ENCODE measurements at places on chromosomes 12 and 14.

GRCh38 chr14:74965486-74966153 is 10.2 kb upstream of the PGF start:
- no peak for DNase-seq

DNA sequence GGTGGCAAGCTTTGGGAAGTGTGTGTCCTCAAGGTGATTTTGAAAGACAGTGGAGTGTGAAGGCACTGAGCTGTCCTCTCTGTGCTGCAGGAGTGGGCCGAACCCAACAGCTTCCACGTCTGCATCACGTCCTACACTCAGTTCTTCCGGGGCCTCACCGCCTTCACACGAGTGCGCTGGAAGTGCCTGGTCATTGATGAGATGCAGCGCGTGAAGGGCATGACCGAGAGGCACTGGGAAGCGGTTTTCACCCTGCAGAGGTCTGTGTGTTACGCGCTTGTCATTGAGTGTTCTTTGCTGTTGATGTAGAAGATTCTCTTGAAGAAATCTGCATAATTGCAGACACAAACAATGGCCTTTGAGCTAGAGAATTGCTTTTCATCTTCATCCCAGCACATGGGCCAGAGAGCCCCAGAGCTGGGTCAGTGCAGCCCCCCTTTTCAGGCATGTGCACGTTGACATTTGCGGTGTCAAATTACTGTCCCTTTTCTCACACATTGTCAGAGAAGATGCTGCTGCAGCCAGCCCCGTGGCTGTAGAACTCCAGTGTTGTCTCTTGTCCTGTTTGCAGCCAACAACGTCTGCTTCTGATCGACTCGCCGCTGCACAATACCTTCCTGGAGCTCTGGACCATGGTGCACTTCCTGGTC is 63.3 kb downstream of the EP400 start:
- no peak for DNase-seq

DNA sequence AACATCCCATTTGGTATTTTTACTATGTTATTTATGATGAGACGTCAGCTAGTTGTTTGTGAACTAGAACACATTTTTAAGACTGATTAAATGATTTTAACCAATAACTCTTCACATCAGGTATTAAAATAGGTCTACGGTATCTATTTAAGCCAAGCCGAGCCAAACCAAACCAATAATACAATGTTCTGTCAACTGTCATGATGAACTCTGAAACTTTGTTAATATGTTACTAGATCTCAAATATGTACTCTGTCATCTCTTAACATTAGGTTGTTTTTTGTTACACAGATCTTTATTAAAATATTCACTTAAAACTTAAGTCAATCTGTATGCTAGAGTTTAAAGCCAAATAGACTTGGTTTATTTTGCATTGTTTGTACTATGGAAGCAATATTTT is 1.0 kb downstream of the ART4 start:
- DNase-seq = no peak

DNA sequence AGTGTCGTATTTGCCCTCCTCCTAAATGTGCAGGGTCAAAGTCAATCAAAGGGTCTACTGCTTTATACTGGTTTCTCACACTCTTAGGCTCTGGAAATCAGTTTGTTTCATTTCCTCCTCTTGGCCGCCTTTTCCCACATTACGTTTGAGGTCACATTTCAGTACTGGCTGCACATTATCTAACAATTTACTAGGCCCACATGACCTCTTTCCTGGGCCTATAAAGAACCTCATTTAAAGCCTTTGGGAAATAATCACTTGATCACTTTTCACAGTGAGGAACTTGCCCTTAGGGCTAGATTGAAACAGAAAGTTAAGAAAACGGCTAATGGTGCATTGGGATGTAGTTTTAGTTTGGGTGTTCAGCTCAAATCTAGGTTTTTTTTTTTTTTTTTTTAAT is 497.5 kb downstream of the RERGL start:
- no peak for DNase-seq

DNA sequence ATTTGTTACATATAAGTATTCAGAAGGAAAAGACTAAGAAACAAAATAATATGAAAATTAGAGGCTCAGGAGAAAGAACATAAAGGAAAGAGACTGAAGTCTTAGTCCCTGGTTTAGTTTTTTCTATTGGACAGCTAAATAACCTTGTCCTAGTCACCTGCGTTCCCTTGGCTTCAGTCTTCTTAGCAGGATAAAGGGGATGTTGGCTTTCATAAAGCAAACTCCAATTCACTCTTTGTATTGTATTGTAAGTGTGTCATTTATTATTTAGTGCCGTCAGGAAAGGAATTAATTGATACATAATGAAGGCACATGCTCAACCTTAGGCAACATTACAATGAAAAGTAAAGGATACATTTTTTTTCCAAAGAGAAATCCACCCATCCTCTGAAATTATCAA is 190.3 kb upstream of the PPFIA2 start:
- DNase-seq = no peak

DNA sequence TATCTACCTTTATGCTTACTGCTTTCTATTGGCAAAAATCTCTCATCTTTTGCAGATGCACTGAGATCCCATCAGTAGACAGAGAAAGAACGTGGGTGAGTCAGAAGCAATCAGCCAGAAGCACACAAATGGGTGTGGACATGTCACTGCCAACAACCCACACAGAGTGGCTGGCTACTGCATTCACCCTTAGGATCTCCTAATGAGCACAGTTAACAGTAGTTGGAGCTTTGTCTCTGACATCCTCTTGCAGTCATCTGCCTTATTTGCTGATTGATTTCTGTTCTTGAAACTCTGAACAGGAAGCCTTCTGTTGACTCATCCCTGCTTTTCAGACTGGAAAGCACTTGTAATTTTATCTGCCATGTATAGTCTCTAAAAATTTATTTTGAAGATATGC is 117.2 kb downstream of the RGS6 start:
- DNase-seq = no peak

GRCh38 chr14:61973981-61974380 is 211.8 kb downstream of the SNAPC1 start:
- DNase-seq = peak; percentile 7

- DNase-seq = no peak
Measured at GRCh38 chr14:90659156-90659555, 157.1 kb downstream of the TTC7B start.

DNA sequence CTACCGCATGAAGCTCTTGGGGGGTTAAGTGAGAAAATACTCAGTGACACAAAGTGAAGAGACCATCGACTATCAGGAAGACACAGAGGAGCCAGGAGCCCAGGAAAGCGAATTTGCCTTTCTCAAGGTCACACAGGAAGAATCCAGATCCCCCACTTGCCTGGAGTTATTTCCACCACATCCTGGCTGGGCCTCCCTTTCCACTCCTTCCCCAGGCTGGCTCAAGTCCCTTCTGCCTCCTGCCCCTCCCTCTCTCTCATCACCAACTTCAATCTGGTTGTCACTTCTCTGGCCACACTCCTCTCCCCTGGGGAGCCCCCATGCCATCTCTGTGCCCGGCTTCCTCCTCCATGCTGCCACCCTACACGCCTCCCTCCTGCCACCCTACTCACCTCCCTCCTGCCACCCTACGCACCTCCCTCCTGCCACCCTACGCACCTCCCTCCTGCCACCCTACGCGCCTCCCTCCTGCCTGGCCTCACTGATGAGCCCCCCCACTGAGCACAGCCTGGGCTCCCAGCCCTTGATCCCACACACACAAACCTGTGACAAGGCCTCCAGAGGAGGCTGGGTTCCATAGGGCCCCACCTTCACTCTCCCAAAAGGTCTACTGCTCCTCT is 6.3 kb downstream of the SCNN1A start:
- no peak for DNase-seq

DNA sequence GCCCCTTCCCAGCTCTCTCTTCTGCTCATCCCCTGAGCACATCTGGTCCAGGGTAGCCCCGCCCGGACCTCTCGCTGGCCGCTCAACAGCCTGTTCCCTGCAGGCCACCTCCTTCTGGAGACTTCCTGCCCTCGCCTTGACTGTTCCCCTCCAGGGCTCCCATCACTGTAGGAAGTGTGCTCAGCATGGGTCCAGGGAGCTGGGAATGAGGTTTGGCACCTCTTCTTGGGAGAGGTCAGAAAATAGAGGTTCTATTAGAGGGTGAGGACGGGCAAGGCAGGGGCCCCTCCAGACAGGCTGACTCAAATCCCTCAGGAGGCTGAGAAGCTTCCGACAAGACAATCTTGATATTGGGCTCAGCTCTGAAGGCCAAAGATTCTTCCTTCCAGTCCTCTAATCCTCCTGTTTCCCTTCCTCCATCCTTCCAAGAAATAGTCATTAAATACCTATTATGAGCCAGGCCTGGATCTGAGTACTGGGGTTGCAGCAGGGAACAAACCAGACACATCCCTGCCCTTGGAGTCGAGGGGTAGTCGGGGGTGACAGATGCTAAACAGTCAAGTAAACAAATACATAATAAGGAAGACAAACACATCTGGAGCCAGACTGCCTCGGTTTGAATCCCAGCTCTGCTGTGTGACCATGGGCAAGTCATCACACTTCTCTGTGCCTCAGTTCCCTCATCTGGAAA is 30.6 kb downstream of the CMKLR1 start:
- DNase-seq = no peak

- no peak for DNase-seq
Measured at GRCh38 chr12:75657831-75658230, 146.4 kb upstream of the KRR1 start.

- DNase-seq = no peak
Measured at GRCh38 chr14:24389226-24389848, 9.5 kb upstream of the NYNRIN start.

GRCh38 chr12:113050795-113051194 is 5.7 kb upstream of the DTX1 start:
- no peak for DNase-seq

DNA sequence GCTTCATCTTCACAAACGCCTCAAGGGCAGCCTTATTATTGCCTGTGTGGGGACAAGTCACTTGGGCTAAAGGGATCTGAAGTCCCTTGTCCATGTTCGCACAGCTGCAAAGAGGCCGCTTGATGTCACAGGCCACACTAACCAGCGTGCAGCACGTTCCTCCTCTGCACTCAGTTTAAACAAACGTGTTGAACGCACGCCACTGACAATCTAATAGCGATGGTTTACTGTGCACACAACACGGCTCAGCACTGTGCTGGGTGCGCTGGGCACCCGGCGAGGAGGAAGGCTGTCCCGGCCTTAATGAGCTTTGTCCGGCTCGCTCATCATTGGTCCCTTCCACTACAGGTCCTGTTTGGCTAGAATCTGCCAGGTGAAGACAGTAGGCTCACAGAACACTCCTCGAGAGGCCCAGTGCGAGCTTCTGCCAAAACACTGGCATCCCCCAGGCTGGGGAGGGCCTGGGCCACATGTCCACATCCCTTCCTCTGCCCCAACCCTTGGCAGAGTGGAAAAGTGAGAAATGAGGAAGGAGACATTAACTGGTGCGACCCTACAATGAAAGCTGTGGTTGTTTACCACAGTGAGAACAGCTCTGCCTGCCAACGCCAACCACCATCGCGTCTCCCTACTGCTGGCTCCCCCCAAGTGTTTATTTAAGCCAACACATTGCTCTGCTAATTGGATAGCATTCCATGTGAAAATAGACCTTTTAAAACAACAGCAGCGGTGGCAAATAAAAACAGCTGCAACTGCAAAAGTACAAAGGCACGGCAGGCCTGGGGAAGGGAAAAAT is 113.2 kb downstream of the RBM19 start:
- no peak for DNase-seq

GRCh38 chr14:22024137-22024536 is 350.5 kb upstream of the OR4E1 start:
- no peak for DNase-seq

- no peak for DNase-seq
Measured at GRCh38 chr12:3536096-3536875, 45.3 kb downstream of the PRMT8 start.

DNA sequence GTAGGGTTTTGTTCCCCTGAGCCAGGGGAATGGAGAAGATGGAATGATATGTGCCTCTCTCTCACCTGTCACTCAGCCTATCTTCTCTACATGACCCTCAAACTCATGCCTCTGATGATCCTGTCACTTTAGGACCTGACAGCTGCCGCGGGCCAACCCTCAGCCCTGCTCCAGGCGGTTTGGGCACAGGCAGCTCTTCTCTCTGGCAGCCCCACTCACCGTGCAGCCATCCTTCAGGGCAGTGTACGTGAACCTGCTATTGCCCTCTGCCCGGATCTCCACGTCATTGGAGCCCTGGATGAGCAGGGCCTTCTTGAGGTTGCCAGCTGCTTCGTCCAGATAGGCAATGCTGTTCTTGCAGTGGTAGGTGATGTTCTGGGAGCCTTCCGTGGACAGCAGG is 10.5 kb downstream of the TMEM106C start:
- DNase-seq = no peak

DNA sequence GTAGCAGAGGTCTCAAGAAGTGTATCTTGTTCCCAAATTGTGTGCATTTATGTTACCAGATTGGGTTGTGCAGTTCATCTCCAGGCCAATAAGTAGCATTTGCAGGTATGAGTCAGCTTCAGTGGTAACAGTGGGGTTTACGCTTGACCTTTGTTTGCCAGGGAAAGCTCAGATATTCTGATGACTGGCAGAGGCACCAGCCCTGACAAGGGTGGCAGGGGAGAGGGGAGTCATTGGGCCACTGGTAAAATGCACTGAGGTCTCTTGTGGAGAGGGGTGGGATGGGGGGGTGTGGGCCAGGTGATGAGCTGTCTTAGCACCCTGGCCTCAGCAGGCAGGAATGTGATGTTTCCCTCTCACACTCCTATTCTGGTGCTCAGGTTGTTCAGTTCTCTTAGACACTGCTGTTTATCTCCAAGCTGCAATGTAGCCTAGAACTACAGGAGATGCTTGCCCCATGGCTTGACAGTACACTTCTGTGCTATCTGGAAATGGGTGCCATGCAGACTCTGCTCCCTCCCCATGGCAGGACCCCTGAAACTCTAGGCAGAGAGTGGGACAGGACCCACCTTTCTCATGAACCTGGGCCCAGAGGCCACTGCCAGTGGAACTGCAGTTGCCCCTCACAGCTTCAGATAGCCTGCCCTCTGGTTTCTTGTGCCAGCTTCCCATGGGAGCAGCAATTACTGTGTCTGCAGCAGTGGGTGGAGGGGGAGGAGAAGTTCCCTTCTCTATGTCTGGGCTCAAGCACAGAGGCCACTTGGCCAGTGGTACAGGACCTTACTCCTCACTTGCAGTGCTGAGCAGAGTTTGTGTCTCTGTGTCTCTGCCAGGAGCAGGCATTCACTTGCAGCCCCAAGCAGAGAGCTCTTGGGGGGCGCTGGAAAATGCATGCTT is 31.9 kb downstream of the USP15 start:
- DNase-seq = no peak

- no peak for DNase-seq
Measured at GRCh38 chr14:100122481-100123223, 36.8 kb downstream of the DEGS2 start.

GRCh38 chr14:104016873-104017650 is 68.4 kb upstream of the ASPG start:
- no peak for DNase-seq

GRCh38 chr14:23696701-23697239 is 60.6 kb downstream of the DHRS2 start:
- DNase-seq = no peak

- DNase-seq = no peak
Measured at GRCh38 chr14:51460011-51460410, 191.7 kb upstream of the FRMD6 start.

DNA sequence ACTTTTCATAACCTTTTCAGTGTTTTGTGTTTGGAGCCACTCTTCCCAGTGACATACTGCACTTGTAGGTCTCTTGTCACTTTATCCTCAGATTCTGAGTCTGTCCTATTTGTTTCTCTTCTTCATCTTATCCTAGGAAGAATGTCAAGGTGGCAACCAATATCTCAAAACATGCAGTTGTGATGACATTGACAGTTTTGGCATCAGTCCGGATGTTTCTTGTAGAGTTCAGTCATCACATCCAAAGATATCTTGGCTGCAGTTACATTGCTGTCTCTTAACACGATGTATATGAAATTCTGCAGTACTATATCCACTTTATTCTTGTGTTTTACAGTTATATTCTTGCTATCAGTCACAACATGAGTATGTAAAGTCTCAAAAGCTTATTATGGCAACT is 6.4 kb downstream of the ADIPOR2 start:
- DNase-seq = no peak

Measured in amniotic stem cell (primary cell).